ENCODE measurements at places on chromosomes 4 and X. TPM values are rescaled to one million over a fixed set of nuclear protein-coding genes. Genes with fewer than 3 reads are reported as not detected.

Gene MEPE
- total RNA-seq: not detected

Gene CDKL2
- total RNA-seq: 0.14 TPM

Gene UGT2B15
- 8.2 TPM for total RNA-seq

Gene WNK3
- total RNA-seq: 11.9 TPM

Gene ARHGAP24
- total RNA-seq: 15.2 TPM

Gene SPINK2
- total RNA-seq: 0.79 TPM

Gene ARX
- not detected for total RNA-seq
